ENCODE measurements at places on chromosomes 1 and 21. TPM values are rescaled to one million over a fixed set of nuclear protein-coding genes. Genes with fewer than 3 reads are reported as not detected.

Gene OR10J1
- total RNA-seq: not detected

Gene LMX1A
- not detected for total RNA-seq

Gene S100A7A
- total RNA-seq: not detected

Gene OR2L2
- total RNA-seq: under 0.01 TPM

Gene NUF2
- 0.51 TPM for total RNA-seq
